ENCODE measurements at places on chromosomes 6 and 20.

- DNase-seq: no peak
Observed at GRCh38 chr6:11333132-11333849, 100.8 kb upstream of the NEDD9 start.

- DNase-seq: no peak
Observed at GRCh38 chr6:1485678-1486077, 96.3 kb downstream of the FOXF2 start.

GRCh38 chr6:116616737-116617053 is 416 bp downstream of the RSPH4A start:
- DNase-seq: peak; percentile 6

DNA sequence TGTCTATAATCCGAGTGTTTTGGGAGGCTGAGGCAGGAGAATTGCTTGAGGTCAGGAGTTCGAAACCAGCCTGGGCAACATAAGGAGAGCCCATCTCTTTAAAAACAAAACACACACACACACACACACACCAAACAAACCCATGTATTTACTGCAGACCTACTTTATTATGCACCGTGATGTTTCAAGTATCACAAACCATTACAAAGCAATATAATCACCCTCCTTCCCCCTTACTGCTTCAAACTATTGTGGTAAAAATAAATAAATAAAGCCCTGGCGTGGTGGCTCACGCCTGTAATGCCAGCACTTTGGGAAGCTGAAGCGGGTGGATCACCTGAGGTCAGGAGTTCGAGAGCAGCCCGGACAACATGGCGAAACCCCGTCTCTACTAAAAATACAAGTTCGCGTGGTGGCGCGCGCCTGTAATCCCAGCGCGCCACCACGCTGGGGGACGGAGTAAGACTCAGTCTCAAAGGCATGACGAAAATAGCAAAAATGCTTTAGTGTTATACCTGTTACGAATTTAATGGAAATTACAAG is 1.5 kb downstream of the TBCC start:
- DNase-seq: no peak

- no peak for DNase-seq
Observed at GRCh38 chr6:102742754-102743356, 1349.3 kb downstream of the GRIK2 start.

GRCh38 chr20:38046572-38046971 is 13.0 kb downstream of the RPRD1B start:
- no peak for DNase-seq

GRCh38 chr20:17664025-17664633 is 17.9 kb downstream of the RRBP1 start:
- no peak for DNase-seq

GRCh38 chr20:46713957-46714834 is 4.7 kb downstream of the SLC2A10 start:
- no peak for DNase-seq

DNA sequence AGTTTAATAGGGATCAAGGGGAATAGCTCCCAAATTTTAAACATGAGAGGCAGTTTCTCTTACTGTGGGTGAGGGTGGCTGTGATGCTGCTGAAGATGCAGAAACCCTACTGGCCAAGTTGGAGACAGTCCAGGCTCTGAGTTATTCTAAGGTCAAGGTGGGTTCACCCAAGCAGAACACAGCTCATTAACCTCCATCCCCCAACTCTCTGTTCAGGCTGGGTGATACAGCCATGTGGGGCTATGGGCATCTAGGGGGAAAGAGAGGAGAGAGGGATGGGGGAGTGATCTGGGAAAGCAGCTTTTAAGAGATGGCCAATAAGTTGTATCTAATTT is 18.9 kb upstream of the TRAM2 start:
- no peak for DNase-seq

DNA sequence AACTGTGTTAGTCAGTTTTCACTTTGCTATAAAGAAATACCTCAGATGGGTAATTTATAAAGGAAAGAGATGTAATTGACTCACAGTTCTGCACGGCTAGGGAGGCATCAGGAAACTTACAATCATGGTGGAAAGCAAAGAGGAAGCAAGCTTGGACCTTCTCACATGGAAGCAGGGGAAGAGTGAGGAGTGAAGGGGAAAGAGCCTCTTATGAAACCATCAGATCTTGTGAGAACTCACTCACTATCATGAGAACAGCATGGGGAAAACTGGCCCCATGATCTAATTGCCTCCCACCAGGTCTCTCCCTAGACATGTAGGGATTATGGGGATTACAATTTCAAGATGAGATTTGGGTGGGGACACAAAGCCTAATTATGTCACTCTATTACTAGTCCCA is 41.3 kb upstream of the PLAGL1 start:
- no peak for DNase-seq

- DNase-seq: no peak
Observed at GRCh38 chr6:116876635-116877611, at the start of gene RFX6. Gene RFX6, plus strand, starts transcription at chr6:116877242. Its CDS starts 34 bp downstream, at chr6:116877276.

GRCh38 chr6:135955099-135955498 is 103.6 kb downstream of the PDE7B start:
- no peak for DNase-seq

- DNase-seq: no peak
Observed at GRCh38 chr6:133958791-133959190, 5.8 kb downstream of the TBPL1 start.

- no peak for DNase-seq
Observed at GRCh38 chr6:111666847-111667246, 61.2 kb upstream of the TRAF3IP2 start.

- no peak for DNase-seq
Observed at GRCh38 chr20:38812709-38813573, 7.4 kb downstream of the PPP1R16B start.

GRCh38 chr6:121748376-121748775 is 312.9 kb downstream of the GJA1 start:
- DNase-seq: no peak

DNA sequence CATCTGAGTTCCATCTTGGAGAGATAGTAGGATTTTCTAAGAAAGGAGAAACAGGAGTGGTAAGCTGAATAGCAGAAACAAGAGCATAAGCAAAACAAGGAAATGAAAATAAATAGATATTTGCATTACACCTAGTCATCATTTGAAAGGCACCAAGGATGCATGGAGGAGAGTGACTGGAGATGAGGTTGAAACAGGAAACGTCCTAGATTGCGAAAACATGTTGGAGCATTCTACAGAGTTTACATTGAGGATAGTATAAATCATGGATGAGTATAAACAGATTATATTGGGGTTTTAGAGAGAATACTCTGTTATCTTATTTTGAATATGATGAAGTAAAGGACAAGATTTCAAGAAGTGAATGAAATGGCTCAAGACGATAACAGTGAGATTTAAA is 507.3 kb downstream of the EYS start:
- DNase-seq: no peak

DNA sequence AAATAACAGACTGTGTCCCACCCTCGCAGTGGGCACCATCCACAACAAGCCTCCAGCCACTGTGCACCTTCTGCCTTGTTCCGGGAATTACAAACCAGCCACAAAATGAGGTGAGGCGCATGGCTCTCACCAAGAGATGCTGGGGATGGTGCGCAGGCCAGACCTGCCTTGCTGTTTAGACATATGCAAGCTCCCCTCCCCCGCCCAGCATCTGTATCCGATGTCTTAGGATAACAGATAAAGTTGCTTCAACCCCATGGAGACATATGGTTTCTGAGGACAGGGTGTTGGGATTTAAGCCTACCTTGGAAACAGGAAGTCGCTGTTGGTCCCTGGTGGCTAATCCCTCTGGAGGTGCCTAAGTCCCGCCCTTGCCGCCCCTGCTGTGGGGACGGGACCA is 50.4 kb upstream of the MPC1 start:
- DNase-seq: no peak

DNA sequence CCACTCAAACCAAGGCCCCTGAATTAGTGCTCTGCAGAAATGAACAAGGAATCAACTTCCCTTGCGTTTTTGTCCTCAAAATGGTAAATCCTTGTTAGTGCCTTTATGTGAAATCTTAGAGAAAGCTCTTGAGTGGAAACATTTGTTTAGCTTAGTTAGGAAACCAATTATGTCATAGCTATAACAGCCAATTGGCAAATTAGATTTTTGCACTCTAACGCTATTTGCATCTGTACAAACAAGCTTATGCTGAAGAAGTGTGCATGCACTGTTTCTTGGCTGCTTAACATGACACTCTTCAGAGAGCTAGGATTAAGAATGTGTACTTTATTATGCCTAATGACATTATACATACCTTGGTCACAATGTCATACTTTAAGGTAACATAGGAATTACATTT is 622.6 kb upstream of the SLC35B3 start:
- DNase-seq: no peak

GRCh38 chr6:68778356-68779020 is 143.4 kb downstream of the ADGRB3 start:
- DNase-seq: no peak

GRCh38 chr6:72040111-72040510 is 153.8 kb downstream of the RIMS1 start:
- no peak for DNase-seq

DNA sequence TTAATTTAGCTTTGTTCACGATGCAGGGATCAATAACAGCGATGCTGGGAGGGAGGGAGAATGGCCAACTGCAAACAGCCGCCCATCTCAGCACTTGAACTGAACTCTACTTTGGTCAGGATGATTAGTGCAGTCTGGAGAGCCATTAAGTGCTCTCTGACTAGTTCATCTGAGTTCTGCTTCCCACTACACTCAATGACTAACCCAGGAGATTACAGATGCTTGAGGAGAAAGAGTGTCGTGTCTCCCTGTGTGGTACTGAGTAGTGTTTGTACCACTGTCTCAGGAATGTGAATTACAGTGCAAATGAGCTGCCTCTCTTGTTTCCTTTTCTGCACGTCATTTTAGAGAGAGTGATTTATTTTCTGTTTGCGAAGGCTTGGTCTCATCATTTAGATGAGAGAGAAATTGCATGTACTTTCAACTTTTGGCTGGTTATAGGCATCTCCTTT is 23.5 kb downstream of the CARMIL1 start:
- DNase-seq: no peak

GRCh38 chr6:25279748-25280343 is 672 bp downstream of the CARMIL1 start:
- DNase-seq: peak; percentile 2

DNA sequence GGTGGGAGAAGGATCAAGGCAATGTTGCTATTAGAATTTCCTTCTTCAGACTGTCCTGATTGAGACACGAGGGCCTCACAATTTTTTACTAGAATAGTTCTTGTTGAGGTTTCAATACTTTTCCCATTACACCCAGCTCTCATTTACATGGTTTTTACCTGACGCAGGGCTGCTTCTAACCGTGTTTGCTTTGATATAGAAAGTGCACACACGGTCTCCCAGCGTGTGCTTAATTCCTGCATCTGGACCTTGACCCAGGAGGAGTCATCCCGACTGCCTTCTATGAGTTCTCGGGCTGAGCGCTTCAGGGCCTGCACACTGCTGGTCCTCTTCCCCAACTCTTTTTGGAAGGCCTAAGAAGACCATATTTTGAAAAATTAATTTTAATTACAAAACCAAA is 160.2 kb downstream of the DST start:
- no peak for DNase-seq

- DNase-seq: no peak
Observed at GRCh38 chr20:22568872-22569344, 15.5 kb downstream of the FOXA2 start.

GRCh38 chr6:124490122-124490521 is 472.1 kb upstream of the RNF217 start:
- DNase-seq: no peak

GRCh38 chr6:5674141-5674540 is 332.6 kb downstream of the NRN1 start:
- DNase-seq: no peak

DNA sequence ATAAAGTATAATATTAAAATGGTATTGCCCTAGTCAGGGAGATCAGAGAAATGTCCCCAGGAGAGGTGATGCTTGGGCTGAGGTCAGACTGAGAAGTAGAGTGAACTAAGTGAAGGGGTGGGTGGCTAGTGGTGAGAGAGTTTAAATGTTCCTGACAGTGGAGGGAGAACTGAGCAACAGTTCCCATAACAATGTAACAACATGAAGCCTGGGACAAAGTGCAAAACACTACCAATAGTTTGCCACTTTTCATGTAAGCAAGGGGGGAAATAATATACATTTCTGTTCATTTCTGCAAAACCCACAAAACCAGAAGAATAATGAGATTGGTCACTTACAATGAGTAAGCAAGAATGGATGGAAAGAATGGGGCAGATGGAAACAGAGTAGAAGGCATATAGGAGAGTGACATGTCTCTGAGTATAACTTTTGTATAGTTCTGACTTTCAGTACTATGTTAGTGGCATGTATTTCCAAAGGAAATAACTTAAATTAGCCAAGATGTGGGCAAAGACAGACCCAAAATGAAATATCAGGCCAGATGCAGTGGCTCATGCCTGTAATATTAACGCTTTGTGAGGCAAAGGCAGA is 13.3 kb upstream of the FAXC start:
- no peak for DNase-seq

GRCh38 chr6:35047265-35048011 is 93.7 kb downstream of the TCP11 start:
- no peak for DNase-seq

GRCh38 chr6:163626073-163626867 is 211.8 kb downstream of the QKI start:
- no peak for DNase-seq

GRCh38 chr20:51586005-51586440 is 43.5 kb upstream of the NFATC2 start:
- DNase-seq: no peak

DNA sequence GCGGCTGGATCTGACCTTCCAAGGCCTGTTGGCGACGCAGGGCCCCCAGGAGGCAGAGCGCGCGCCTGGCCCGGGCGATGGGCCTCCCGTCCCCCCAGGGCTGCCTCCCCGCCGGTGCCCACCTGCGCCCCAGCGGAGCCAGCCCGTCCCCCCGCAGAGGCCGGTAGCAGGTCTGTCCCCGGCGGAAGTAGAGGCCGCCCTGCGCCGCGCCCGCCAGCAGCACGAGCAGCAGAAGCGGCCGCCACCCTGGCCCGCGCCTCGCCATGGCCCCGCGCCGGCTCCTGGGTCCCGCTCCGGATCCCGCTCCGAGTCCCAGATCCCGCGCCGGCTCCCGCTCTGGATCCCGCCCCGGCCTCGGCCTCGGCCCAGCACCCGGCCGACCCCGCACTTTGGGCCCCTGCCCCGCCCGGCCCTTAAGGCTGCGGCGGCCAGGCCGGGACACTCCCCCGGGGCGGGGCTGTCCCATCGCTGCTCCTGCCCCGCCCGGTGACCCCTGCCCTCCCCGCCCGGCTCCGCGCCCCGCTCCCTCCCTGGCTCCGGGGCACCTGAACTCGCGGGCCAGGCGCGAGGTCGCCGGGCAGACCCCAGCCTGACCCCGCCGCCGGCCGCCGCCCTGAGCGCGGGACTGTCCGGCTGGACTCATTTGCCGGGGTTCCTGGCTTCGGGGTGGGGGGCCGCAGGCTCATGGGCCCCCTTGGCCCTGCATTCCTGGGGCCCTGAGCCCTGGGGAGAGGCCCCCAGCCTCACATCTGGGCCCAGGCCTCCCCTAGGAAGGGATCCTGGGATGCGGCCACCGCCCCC is at the start of gene CTSZ:
Gene CTSZ (minus strand): TSS at position 391 of the 801 bp plus-strand sequence. CDS start 126 bp downstream, at position 265.
- DNase-seq: no peak

- DNase-seq: no peak
Observed at GRCh38 chr6:747921-748320, 55.0 kb upstream of the EXOC2 start.
